ENCODE measurements at places on chromosomes 11 and 22.

GRCh38 chr11:62852523-62853188, 13.3 kb upstream of the WDR74 start:
- no peak for DNase-seq

DNA sequence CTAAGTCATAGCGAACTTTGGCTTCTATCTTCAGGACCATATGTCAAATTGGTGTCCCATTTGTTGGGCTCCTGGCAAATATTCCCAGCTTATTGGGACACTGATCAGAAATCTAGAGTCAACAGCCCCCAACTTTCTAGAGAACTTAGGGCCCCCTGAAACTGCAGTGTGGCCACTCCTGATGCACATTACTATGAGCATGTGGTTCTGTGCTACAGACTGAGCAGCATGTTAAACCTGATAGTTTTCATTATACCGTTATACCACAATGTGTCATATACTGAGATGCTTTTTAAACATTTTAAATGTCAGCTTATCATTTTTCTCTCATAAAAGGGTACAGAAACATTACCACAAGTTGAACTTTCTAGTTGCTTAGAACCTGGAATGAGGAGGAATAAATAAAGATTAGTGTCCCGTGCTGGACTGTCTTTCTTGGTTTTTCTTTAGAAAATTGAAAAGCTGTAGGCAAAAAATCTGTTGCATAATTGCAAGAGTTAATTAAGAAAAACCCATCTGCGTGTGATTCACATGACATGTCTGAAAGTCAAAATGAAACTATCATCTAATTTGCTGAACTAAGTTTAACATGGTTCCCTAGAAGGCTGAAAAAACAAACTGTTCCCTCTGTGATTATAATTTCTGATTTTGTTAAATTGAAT, 16.4 kb upstream of the CTSC start:
- no peak for DNase-seq

GRCh38 chr11:45355706-45356041, 69.5 kb upstream of the SYT13 start:
- no peak for DNase-seq

GRCh38 chr11:19349340-19350025, 108.7 kb upstream of the E2F8 start:
- DNase-seq = no peak

DNA sequence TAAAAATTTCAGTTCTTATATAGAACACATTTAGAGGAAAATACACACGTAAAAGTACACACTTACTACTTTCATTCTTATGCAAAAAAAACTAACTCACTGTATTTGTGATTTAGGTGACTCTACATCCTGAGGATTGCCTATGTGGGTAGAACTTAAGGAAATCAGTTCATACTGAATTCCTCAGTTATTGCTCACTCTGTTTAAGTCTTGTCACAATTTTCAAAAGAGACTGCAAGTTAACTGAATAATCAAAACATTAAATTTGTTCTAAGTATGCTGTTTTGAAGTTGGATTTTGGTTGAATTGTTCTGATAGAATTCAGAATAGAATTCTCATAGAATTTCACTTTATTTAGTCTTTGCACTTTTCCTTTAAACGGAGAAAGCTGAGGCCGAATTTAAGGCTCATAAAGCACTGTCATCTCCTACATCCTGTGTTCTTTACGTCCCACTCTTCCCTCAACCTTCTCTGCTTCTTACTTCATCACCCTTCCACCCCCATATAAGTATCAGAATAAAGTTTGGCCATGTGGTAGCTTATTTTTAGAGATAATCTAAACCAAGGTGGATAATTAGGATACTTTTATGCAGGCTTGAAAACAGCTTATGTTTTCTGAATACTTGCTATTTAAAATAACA, 59.8 kb downstream of the APOL5 start:
- no peak for DNase-seq

All from T-helper 9 cell (primary cell).